Effector memory CD4-positive, alpha-beta T cell (primary cell): ENCODE measurements at places on chromosomes 2 and 18.

GRCh38 chr2:191122638-191123294 lies 28.0 kb downstream of the STAT4 start:
- DNase-seq, result no peak

- no peak for DNase-seq
Observed at GRCh38 chr2:8566774-8567468, 114.9 kb upstream of the ID2 start.

GRCh38 chr2:10753156-10753555 lies 31.7 kb downstream of the ATP6V1C2 start:
- DNase-seq, result no peak

GRCh38 chr2:161481619-161482018 lies 65.5 kb downstream of the TBR1 start:
- DNase-seq, result no peak

- DNase-seq, result no peak
Observed at GRCh38 chr2:98039085-98039756, 43.5 kb upstream of the TMEM131 start.

GRCh38 chr2:172280571-172281361 lies 146.6 kb upstream of the ITGA6 start:
- no peak for DNase-seq

- no peak for DNase-seq
Observed at GRCh38 chr2:219967247-219968245, 340.1 kb downstream of the SLC4A3 start.

DNA sequence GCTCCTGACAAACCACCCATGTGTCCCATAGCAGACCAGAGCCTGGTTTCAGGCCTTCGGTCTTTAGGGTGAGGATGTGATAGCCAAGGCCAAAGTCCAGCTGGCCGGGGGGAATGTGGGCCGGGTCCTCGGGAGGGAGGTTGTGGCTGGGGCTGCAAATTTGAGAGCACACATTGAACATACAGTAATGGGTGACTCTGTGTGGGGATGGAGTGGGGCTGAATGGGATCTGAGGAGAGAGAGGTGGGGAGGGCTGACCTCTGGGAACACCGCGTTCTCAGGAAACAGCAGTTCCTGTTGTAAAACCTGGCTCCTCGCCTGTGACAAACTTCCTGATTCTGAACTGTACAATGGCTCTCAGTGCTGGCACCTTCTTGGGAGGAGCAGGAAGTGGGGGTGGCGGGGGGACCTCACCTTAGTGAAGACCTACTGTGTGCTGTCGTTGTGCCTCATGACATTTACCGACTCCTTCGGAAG lies 48.8 kb downstream of the MCFD2 start:
- no peak for DNase-seq

DNA sequence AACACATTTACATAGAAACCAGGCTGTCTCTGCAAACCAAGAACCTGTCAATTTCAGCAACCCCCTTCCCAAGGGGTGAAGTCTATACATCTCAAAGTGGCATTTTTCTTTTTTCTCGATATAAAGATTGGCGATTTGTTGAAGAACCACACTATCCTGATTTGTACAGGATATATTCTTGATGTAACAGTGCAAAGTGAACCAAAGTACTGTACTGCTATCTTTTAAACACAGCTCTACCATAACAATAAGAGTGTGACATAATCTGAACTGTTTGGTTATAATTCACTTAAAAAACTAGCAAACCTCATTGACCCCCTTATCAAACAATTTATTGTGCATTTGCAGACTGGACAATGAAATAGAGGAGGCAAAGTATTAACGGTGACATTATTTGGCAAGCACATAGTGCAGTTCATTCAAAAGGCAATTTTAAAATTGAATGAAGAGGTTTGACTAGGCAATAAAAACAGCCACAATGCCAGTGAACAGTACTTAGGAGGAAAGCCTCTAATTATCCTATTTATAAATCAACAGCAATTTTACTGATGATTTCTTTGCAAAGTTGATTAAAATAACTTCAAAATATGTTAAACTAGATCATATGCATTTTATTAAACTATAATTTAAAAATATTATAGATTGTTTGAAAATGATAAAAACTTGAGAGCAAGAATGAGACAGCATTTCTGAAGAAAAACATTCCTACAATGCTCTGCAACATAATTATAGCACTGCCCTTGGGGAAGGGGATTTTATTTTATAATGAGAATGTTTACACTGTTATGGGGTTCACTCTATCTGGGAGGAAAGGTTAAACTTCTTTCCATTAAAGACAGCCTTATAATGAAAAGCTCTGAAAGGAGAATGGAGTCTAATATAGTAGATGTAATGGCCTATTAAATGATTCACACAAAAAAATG lies 440.9 kb downstream of the ZEB2 start:
- no peak for DNase-seq

DNA sequence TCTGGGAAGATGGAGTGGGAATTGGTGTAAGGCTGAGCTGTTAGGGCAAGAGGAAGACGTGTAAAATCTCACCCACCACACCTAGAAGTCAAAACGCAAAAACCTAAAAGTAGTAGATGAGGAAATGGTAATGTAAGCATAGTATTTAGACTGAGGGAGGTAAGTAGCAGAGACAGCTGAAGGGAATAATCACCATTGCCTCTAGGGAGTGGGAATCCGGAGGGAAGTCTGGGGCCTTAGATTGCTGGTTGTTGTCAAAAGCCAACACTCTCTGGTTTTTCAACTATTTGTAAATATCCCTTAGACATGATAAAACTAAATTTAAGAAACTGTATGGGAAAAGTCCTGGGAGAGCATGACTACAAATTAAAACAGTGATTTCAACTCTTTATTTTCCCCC lies 28.7 kb upstream of the MYCN start:
- DNase-seq, result no peak
